ENCODE measurements at places on chromosomes 5 and 9. TPM values are rescaled to one million over a fixed set of nuclear protein-coding genes. Genes with fewer than 3 reads are reported as not detected.

Gene SLC1A1
- total RNA-seq = 2.3 TPM

Gene NUDCD2
- total RNA-seq = 9.6 TPM

Gene CDC25C
- total RNA-seq = not detected

Gene SPATA31C1
- not detected for total RNA-seq

Gene QRFP
- not detected for total RNA-seq

Gene RUFY1
- 54.5 TPM for total RNA-seq

Gene IFNB1
- not detected for total RNA-seq
